ENCODE measurements at places on chromosomes 6 and 20. TPM values are rescaled to one million over a fixed set of nuclear protein-coding genes. Genes with fewer than 3 reads are reported as not detected.

The ECT2L gene
- polyA plus RNA-seq, result 0.23 TPM

The SLC26A8 gene
- not detected for polyA plus RNA-seq

The ADGRB3 gene
- 0.88 TPM for polyA plus RNA-seq

The TMEM200A gene
- polyA plus RNA-seq, result 0.27 TPM

The ABHD16B gene
- polyA plus RNA-seq, result 0.54 TPM

The FAM209B gene
- polyA plus RNA-seq, result 0.84 TPM

The CST9L gene
- not detected for polyA plus RNA-seq

The BMP5 gene
- 1.6 TPM for polyA plus RNA-seq

The SERPINB1 gene
- 23.6 TPM for polyA plus RNA-seq

Data from right cardiac atrium (tissue), 5 donors.